Daoy (cell line): ENCODE measurements at places on chromosomes 11 and 22. TPM values are rescaled to one million over a fixed set of nuclear protein-coding genes. Genes with fewer than 3 reads are reported as not detected.

Gene OOSP4A
- total RNA-seq: not detected in 2 replicates

Gene RASSF10
- 0.27 and 3.4 TPM in 2 replicates for total RNA-seq

Gene FOLR1
- total RNA-seq: not detected in 2 replicates

DNA sequence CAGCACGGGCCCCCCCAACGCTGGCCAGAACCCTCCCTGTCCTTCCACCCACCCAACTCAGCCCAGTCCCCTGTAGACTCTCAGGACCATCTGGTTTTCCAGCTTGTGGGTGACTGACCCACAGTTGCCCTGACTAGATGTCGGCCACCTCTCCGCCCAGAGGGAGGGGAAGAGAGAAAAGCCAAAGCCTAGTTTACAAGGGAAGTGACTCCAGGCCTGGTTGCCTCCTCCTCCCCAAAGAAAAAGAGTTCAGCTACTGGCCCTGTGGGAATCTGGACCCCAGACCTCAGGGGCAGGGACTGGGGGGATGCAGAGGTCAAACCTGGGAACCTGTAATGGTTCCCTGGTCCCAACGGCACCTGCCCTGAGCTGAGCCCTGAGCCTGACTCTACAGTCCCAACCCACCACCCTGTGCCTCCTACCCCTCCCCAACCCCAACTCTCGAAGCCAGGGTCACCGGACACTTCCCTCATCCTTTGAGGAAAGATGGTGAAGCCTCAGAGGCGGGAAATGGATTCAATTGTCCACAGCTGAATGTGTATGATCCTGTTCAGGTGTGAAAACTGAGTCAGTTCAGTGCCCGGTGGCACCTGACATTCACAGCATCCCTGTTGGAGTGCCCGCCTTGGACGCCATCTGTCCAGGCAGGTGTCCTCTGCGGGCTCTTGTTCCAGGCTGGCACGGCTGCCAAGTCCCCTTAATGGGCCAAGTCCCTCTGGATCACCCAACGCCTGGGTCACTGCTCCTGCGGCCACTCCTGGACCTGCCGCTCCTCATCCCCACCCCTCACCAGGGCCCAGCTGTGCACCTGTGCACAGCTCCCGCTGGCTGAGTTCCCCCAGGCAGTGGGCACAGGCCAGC lies 21.0 kb upstream of the WNT7B start:
- DNase-seq: no peak

- peak; percentile 84 for DNase-seq
These were observed 62.4 kb upstream of the BMAL1 start for GRCh38 chr11:13215149-13215548.

DNA sequence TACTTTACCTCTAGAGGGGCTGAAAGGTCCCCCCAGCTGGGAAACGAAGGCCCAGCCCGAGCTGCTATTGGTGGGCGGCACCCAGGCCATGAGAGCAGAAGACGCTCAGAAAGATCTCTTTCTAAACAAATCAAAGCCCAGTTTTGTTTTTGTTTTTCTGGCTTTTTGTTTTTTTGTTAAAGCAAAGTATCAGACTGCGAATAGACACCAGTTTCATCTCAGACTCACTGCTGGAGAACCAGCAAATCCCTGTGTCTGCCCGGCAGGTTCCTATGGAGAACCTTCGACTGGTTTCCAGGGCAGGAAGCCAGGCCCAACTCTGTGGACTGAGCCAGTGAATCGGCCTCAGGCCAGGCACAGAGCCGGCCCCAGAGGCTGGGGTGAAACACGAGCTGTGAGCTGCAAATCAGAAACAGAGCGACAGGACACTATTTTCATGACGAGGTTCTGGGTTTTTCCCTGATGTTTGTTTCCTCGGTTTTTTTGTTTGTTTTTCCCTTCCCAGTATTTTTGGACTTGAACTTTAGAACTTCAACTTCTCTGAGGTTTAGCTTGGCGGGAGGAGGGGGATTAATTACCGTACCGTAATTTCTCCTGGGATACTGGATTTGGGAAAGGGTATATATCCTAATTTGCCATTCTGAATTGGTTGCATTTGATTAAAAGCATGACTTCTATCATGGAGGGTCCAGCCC lies 16.0 kb upstream of the B4GALNT4 start:
- DNase-seq: no peak

DNA sequence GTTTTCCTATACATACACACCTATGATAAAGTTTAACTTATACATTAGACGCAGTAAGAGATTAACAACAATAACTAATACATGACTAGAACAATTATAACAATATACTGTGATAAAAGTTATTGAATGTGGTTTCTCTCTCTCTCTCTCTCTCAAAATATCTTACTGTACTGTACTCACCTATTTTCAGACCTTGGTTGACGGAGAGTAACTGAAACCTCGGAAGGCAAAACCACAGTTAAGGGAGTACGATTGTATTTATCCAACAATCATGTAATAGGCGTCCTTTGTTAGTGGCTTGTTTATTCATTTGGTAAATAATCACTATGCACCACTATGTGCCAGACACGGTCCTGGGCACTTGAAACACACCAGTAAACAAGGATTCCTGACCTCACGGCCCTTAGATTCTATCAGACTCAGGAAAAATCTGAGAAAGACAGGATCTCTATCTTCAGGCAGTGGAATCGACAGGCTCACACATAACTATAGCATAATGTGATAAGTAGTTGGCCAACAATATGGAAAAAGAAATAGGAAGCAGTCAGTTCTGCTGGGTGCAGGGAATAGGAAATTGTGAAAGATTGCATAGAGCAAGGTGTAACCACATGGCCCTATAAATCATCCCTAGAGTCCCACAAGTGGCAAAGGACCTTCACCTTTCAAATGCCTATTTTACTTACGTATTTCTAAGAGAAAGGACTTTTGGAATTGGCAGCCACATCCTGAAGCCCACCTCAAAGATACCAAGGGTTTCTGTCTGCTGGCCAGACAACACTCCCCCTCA lies 12.0 kb downstream of the ETS1 start:
- no peak for DNase-seq

DNA sequence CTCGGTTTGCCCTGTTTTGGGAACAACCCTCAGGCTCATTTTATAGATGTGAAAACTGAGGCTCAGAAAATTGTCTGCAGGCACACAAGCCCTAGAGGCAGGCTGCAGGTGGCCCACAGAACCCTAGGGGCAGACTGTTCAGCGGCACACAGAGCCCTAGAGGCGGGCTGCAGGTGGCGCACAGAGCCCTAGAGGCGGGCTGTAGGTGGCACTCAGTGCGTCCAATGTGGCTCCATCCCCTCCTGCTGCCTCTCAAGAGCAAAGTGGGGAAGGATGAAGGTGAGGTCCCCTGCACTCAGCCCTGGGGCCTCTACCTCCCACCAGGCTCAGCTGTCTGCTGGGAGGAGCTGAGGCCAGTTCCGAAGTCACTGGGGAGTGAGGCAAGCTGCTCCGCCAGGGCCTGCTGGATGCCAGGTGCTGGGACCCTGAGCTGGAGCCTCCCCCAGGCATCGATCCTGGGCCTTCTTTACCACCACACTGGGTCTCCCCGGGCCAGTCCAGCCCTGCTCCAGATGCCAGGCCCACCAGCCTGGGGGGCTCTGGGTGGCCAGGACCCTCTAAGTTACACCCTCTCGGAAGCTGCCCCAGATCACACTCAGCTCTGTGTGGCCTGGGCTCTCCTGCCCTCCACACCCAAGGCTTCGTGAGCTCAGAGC lies 2.3 kb downstream of the ACY3 start:
- peak; percentile 39 for DNase-seq

- DNase-seq: no peak
These were observed 25.2 kb upstream of the PTPRJ start for GRCh38 chr11:47955061-47955755.

- DNase-seq: no peak
These were observed 101.0 kb downstream of the ARL14EP start for GRCh38 chr11:30423886-30424285.

- DNase-seq: no peak
These were observed 38.8 kb downstream of the PGR start for GRCh38 chr11:101090679-101091270.

Gene ROBO4
- 0.69 and 3.6 TPM in 2 replicates for total RNA-seq

GRCh38 chr22:25069758-25070481 lies 117.4 kb downstream of the KIAA1671 start:
- DNase-seq: no peak

Gene ACRV1
- total RNA-seq: 1.4 TPM in 1 of 2 replicates, not detected in the other

DNA sequence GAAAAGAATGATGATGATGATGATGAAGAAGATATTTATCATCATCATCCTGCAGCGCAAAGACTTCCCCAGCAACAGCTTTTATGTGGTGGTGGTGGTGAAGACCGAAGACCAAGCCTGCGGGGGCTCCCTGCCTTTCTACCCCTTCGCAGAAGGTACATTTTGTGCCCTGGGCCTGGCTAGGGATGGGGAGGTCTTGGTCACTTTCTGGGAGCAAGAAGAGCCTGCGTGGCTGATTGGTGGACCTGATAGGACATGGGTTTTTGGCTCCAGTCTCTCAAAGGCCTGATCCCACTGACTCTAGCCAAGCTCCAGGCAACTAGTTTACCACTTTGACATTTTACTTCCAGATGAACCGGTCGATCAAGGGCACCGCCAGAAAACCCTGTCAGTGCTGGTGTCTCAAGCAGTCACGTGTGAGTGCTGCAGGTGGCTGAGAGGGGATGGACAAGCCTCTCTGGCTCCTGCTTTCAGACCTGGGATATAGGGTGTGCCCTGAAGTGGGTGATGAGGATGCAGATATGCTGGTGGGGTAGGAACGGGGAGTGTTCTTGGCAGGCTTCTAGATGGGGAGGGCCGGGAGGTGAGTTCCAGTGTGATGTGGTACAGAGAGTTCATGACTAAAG lies 5.3 kb downstream of the SIDT2 start:
- DNase-seq: no peak

Gene CSNK2A3
- total RNA-seq: 1.3 and 2.4 TPM in 2 replicates

DNA sequence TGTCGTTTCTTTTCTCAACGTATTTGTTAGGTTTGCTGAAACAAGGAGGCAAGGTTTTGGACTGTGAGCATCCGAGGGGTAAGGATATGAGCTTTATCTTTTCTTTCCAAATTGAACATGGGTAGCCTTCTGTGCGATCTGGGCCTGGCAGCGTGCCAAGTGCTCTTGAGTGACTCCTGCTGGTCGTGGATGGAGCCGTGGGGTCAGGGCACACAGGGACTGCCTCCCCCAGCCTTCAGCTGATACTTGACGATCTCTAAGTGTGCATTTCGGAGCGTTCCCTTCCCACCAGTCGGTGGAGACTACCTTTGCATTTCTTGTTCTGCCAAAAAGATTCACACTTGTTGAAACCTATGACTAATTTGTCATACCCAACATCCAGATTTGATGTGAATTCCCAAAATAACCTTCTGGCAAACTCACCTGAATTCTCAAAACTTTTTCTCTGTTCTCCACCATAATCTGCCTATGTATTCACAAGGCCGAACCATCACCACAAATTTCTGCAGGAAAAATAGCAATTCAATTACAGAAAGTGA lies 40.1 kb upstream of the CLMP start:
- DNase-seq: peak; percentile 54

GRCh38 chr11:47393163-47394049 lies 15.0 kb upstream of the SLC39A13 start:
- DNase-seq: no peak

Gene OPCML
- total RNA-seq: not detected in 2 replicates

- DNase-seq: peak; percentile 12
These were observed 189.3 kb upstream of the MTMR2 start for GRCh38 chr11:96113193-96113681.

- DNase-seq: peak; percentile 72
These were observed 191.0 kb downstream of the NAV2 start for GRCh38 chr11:19903620-19904069.

GRCh38 chr11:2812371-2812991 lies 73.1 kb downstream of the CDKN1C start:
- DNase-seq: no peak
